Urinary bladder (tissue), 4 donors: ENCODE measurements at places on chromosomes 3 and 15. TPM values are rescaled to one million over a fixed set of nuclear protein-coding genes. Genes with fewer than 3 reads are reported as not detected.

DNA sequence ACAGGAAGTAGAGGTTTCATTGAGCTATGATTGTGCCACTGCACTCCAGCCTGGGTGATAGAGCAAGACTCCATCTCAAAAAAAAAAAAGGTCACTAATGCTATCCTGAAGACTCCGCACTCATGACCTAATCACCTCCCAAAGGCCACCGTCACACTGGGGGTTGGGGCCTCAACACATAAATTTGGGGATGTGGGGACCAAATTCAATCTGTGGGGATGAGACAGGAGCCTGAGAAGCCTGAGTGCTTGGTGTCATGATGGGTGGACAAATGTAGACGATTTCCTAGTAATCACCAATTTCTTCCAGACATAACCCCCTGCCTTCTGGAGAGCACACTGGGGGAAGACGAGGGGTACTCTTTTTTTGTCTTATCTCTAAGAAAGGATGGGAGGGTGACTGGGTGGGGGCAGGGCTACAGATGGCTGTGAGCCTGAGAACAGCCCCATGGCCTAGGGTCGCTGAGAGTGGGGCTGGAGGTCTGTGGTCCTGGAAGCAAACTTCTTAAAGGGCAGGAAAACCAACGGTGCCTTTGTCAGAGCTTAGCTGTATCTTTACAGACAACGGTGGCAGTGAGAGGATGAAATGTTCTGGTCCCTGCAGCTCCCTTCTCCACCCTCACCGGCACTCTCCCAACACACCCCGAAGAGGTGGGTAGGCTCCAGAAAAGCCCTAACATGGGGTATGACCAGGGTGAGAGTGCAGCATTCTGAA is 16.6 kb upstream of the KLF13 start:
- no peak for DNase-seq

DPPA2 gene
- not detected for total RNA-seq

ZBED2 gene
- not detected for total RNA-seq

GRCh38 chr3:136885357-136886213 is 23.6 kb downstream of the NCK1 start:
- DNase-seq, result no peak

SEC22A gene
- total RNA-seq, result 65.4 TPM

GRCh38 chr3:152097120-152097519 is 171.6 kb upstream of the MBNL1 start:
- DNase-seq, result no peak

EBLN2 gene
- total RNA-seq, result 25.3 TPM
